ENCODE measurements at places on chromosomes 3 and 15.

- no peak for DNase-seq
These were observed 76.3 kb upstream of the FRMD4B start for GRCh38 chr3:69462022-69462825.

GRCh38 chr15:48963524-48964113 lies at the start of gene SHC4:
TSS of gene SHC4 (minus strand) at chr15:48963919. CDS start at chr15:48963015, 904 bp downstream.
- peak; percentile 84 for DNase-seq

- DNase-seq, result no peak
These were observed 27.8 kb downstream of the FHIT start for GRCh38 chr3:61223451-61223850.

DNA sequence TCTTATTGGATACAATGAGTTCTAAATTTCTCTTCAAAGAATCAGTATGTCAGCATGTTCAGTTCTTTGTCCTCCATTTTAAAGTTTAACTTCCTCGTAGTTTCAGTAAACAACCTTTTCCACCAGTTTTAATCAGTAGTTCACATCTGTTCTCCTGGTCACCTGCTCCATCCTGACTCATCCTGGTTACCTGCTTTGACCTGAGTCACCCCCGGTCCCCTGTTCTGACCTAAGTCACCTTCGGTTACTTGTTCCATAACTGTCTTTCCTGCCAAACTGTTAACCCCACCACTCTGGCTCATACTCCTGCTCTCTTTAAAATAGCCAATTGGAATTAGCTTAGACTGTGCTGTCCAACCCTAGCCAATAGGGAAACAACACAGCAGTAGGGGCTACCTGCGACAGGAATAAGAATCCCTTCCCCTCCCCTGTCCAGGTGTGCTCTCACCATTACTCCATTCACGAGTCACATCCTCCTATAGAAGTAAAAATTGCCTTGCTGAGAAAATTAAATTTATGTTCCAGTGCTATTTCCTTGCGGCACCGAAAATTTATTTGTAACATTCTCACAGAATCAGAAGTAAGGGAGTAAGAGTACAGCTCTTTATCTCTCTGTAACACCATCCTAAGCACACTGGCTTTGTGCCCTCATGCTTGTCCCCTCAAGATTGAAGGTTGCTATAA lies 23.8 kb downstream of the TRANK1 start:
- no peak for DNase-seq

GRCh38 chr3:45153658-45154437 lies 7.7 kb upstream of the CDCP1 start:
- no peak for DNase-seq

GRCh38 chr15:92444631-92445030 lies 51.0 kb downstream of the ST8SIA2 start:
- no peak for DNase-seq

GRCh38 chr3:52609316-52609815 lies 73.0 kb downstream of the UQCC5 start:
- no peak for DNase-seq

DNA sequence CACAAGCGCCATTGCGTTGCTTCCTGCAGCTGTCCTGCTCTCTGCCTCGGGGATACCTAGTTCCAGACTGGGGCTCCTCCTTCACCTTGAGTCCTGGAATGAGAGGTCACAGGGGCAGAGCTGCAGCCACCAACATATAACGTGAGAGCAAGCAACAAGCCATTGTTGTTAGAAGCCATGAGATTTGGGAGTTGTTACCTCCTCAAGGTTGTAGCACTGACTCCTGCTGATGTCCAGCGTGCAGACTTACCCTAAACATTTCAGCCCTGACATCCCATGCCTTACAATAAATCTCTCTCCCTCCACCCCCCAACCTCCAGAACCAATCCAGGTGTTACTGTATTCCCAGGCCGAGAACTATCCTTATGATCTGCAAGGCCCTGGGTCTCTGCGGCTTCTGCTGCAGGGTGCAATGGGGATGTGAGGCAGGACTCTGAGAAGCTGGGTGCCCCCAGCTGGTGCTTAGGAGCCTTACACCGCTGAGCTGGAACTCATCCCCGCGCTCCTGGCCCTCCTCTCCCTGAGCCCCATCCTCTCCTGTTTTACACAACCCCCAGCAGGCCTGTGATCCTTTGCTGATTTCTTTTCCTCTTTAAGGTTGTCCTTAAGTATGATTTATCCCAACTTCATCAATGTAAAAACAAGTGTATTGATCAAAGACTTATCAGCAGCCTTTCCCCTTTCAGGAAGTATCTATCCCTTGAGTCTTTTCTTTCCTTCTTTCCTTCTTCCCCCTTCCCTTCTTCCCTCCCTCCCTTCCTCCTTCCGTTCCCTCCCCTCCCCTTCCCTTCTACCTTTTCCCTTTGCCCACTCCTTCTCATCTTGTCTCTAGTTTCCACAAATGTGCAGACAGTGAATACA lies 84.2 kb upstream of the ABHD2 start:
- DNase-seq, result no peak

- DNase-seq, result no peak
These were observed 179.6 kb downstream of the ADAMTSL3 start for GRCh38 chr15:83833569-83833968.

DNA sequence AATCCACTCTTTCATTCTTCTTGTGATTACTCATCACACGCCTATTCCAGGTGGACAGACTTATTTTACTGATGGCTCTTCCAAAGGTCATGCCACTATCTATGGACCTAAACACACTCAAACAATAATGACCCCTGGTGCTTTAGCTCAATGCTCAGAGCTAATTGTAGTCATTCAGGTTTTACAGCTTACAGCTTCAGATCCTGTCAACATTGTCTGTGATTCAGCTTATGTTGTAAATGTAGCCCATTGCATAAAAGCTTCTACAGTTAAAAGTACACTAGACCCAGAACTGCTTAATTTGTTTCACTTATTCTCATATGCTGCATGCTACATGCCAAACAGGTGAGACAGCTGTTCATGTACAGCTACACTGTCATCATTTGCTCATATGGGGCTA lies 49.2 kb downstream of the LSM3 start:
- no peak for DNase-seq

- DNase-seq, result no peak
These were observed 2.6 kb upstream of the XYLB start for GRCh38 chr3:38343797-38344594.

GRCh38 chr3:72663429-72663828 lies 184.8 kb downstream of the SHQ1 start:
- DNase-seq, result no peak

- no peak for DNase-seq
These were observed 40.5 kb downstream of the SH3BP5 start for GRCh38 chr3:15291589-15292541.

- DNase-seq, result no peak
These were observed 44.9 kb downstream of the LIPC start for GRCh38 chr15:58476525-58477162.

DNA sequence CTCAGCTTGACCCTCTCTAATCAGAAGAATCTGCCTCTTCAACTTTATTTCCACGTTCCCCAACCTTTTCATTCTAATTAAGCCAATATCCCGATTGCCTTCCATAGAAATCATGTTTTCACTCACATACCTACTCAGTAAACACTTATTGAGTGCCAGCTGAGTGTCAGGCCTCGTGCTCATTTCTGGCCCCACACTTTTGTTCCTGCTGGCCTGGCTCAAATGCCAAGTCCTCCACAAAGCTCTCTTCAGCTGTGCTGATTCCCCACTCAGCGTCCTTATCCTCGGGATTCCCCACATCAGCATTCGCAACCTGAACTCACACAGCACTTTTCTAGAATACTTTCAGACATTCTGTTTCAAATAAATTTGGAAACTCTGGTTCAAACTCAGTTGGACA lies 68.9 kb downstream of the THBS1 start:
- DNase-seq, result no peak

- DNase-seq, result no peak
These were observed 71.1 kb upstream of the XCR1 start for GRCh38 chr3:46098319-46098761.

GRCh38 chr15:65246939-65247338 lies 35.7 kb upstream of the CILP start:
- DNase-seq, result no peak

DNA sequence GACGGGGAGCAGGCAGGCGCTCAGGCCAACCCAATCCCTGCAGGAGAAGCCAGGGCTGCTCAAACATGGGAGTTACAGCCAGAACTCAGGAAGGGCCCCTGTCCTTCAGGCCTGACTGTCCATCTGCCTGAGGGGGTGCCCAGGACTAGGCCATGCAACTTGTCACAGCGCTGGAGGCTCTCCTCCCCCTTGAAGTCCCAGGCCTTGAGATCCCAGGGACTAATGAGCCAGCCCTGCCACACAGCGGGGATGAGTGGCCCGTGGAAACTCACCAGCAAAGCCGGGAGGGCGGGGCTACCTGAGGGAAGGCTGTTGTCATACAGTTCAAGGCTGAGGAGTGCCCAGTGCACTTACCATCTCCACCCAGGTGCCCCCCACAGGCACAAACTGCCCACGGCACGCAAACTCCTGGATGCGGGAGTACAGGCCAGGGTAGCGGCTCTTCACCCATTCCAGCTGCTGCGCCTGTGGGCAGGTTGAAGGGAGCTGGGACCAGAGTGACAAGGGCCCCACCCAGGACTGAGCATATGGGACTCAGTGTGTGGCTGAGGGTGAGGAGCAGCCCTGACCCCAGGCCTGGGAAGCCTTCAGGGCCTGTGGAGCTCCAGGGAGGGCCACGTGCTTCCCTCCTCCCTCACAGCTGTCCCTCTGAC lies 6.3 kb downstream of the MAN2C1 start:
- DNase-seq, result no peak

GRCh38 chr3:47342151-47342550 lies 38.7 kb upstream of the PTPN23 start:
- DNase-seq, result no peak

DNA sequence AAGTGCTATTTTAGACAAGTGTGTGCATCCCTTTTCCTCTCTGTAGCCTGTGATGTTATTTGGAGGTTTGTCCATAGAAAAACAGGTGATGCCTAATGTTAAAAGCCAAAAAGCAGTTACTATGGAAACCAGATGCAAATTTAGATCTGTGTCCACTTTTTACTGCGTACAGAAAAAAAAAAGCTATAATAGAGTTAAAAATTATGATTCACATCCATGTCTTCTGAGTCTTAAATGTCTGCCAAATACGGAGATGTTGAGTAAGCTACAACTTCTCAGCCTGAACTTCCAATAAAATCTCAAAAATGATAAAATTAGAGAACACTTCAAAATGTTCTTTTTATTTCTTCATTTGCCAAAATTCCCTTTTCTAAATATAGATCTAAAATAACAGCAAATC lies 74.2 kb upstream of the GAP43 start:
- no peak for DNase-seq

DNA sequence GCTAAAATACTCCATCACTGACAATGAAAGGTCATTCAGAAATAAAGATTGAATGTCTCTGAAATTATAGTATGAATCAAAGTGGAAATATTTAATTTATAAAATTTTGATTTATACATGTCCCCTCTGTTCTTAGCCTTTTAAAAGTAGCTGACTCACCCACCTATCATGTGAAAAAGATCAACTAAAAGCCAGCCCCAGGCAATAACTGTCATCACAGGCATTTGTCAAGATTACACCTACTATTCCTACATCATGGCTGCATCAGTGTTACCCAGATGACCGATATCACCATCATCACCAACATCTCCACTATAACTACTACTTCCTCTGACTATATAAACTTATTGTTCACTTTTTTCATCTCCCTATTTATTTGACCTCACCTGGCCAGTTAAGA lies 14.3 kb upstream of the PIK3R4 start:
- no peak for DNase-seq

DNA sequence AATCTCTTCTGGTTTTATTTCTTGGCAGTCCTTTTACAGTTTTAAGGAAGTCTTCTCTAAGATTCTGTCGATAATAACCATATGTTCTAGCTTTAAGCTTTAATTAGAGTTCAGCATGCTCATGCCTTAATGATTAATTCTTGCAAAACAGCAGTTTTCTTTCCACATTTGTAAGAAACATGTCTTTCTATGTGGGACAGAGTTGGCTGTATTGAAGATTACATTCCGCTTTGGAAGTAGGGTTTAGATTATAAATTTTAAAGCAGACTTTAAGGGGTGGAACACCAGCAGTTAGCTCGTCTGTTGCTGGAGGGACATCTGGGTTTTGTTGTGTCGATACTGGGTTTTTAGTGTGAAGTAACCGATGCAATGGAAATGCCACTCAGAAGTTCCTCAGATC lies 35.3 kb downstream of the SQOR start:
- DNase-seq, result no peak

- no peak for DNase-seq
These were observed 89.5 kb upstream of the UMPS start for GRCh38 chr3:124640635-124641306.

DNA sequence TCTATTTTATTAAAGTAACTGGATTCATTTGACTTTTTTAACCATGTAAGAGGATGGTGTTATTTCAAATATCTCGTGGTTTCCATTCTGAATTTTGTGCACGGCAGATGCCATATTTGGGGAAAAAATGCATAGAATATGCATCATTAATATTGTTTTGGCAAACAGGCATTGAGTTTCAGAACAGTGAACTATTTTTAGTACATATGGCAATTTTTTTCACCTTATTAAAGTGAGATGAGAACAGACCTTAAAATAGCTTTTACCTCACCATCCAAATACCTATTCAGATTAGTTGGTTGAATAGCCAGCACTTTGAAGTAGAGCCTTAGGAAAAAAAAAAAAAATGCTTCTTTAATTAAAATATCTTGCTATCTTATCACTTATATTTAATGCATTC lies 117.3 kb upstream of the FLNB start:
- no peak for DNase-seq

GRCh38 chr3:76010252-76010651 lies 224.9 kb upstream of the ZNF717 start:
- no peak for DNase-seq

DNA sequence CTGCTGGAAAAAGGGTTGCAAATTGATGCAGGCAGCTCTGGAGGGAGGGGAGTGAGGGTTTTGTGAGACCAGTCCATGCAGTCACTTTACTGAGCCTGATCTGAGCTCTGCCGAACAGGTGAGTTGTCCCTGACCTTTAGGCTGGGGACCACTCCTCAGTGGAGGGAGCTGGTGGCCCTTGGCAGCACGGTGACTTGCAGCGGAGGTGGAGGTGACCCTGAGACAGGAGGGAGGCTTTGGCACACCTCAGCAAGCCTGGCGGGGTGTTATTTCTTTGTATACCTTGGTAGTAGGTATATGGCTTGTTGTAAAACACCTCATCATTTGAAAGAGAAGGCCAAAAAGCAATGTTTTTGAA lies 43.5 kb downstream of the FGD5 start:
- DNase-seq, result no peak

GRCh38 chr3:180252683-180253082 lies 215.9 kb upstream of the PEX5L start:
- DNase-seq, result no peak

GRCh38 chr15:89196994-89197393 lies 24.4 kb downstream of the RLBP1 start:
- no peak for DNase-seq

DNA sequence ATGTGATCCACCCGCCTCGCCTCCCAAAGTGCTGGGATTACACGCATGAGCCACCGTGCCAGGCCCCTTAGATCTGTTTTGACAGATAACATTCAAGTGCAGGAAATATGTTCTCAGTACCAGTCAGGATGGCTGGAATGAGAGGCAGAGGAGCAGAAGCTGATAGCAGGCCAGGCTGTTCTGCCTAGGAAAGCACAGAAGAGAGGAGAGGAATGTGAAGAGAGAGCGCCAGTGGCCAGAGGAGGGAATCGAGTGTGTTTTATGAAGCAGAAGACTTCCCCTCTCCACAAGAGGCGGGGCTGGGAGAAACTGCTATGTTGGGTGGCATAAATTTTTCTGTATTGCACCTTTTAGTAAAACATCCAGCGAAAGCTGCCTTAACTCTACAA lies 32.0 kb upstream of the RYK start:
- DNase-seq, result no peak
